ENCODE measurements at places on chromosomes 12 and 14.

- DNase-seq, result peak; percentile 24
Observed at GRCh38 chr12:116962197-116962596, 51.4 kb downstream of the FBXW8 start.

DNA sequence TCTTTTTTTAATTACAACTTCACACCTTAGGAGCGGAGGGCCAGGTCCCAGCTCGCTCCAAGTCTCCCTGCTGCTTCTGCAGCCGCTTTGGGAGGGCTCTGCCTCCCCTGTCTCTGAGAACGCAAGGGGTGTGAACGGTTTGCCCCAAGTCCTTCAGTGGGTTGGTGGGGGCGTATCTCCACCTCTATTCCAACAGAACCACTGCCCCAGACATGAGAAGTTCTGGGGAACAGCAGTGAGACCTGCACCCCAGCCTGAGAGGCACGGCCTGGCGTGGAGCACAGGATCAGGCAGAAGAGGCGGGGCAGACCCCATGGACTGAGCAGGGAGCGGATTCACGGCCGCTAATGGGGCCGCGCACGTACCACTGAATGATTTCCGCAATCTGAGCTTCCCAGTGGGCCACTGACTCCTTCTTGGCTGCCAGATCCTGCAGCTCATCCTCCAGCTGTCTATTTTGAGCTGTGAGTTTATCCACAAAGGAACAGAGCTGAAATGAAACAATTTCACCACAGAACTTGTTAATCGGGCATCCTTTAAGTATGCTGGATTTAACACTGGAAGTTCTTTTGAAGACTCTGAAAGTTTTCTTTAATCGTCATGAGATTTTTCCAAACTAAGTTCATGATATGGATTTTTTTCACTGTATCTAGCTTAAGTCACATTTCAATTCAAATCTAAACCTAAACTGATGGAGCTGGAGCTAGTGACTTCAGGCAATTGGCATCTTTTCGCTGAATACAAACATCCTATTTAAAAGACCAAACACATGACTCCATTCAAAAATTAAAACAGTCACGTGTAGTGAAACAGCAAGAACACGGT, 44.4 kb downstream of the AMN start:
- no peak for DNase-seq

- no peak for DNase-seq
Observed at GRCh38 chr14:77059276-77059915, 30.9 kb upstream of the IRF2BPL start.

GRCh38 chr12:129245769-129246168, 392.5 kb downstream of the GLT1D1 start:
- DNase-seq, result no peak

GRCh38 chr12:42236017-42236416, 2.0 kb downstream of the YAF2 start:
- DNase-seq, result no peak

GRCh38 chr12:103903993-103904392, 26.2 kb upstream of the HSP90B1 start:
- no peak for DNase-seq

- no peak for DNase-seq
Observed at GRCh38 chr14:22519877-22520685, 68.9 kb downstream of the DAD1 start.

DNA sequence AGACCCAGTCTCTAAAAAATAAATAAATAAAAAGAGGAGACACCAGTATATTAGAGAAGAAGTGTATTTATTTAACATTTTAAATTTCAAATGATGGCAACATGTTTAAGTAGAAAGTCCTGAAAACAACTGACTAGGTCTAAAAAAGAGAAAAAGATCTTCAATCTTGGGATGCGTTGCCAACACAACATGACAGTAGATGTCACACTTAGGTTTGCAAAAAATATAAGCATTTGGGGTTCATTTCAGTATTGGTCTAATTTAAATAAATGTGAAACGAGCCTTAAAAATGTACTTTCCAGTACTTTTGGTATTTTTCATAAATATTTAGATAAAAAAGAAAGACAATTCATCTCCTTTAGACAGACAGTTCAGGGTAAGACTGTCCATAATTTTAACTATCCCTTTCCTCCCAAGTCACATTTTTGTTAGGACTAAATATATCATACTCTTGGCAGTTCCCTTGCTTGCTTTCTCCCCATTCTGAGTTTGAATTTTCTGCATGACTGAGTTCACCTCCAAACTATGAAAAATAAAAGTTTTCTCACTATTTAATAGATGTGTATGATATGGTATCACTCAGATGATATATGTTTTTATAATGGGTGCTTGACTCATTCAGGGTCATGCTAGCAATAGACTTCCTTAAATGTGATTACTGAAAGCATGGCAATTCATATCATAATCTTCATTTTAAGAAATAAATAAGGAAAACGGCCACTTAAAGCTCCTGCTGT, 4.3 kb downstream of the C14orf93 start:
- no peak for DNase-seq

DNA sequence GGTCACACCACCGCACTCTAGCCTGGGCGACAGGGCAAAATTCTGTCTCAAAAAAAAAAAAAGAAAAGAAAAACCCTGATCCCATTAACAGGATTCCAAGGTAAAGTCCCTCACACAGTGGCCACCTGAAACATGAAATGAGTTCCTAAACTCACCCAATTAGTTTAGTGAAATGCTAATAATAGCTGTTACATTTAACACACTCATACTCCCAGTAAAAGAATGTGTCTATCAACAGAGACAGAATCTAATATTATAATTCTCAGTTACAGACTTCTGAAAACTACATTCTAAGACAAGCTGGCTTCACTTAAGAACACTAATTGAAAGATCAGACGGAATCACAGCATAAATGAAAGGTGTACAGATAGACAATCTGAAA, 44.2 kb downstream of the DUSP16 start:
- DNase-seq, result no peak

GRCh38 chr12:132397152-132397933, 68.0 kb upstream of the GALNT9 start:
- DNase-seq, result no peak

DNA sequence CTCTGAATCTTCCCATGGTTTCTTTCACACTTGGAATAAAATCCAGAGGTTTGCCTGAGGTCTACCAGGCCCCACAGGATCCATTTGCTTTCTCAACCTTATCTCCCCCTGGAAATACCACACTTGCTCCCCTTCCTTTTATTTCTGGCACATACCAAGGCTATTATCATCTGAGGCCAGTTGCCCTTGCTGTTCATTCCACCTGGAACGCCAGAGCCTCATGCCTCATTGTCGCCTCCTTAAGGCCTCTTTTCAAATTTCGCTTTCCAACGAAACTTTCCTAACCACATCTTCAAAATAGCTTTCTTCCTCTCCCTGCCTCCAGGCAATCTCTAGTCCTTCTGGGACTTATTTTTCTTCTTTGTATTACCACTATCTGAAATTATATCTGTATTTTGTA, 11.2 kb upstream of the LRIG3 start:
- no peak for DNase-seq

- DNase-seq, result no peak
Observed at GRCh38 chr12:108611884-108612415, 14.1 kb upstream of the TMEM119 start.

GRCh38 chr14:74571901-74572725, 39.9 kb downstream of the LTBP2 start:
- no peak for DNase-seq

DNA sequence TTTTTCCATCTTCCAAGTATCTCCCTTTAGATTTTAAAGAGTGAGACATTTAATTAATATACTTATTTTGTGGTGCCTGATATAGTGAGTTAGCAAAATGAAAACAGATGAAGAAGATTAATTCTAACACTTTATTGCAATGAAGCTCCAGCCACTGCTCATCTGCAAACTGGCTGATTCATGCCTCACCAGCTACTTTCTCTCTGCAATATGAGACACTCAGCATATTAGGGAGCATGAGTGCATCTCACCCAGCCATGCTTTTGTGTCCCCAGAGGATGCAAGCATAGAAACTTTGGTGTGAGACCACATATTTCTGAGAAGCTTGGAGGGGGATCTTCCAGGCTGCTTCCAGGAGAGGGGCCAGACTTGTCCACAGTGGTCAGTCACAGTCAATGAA, 148.6 kb downstream of the BMP4 start:
- DNase-seq, result no peak
